Fibroblast of skin of scalp (primary cell): ENCODE measurements at places on chromosomes 1 and 21.

- DNase-seq: no peak
These were observed 23.4 kb downstream of the DSTYK start for GRCh38 chr1:205188098-205188497.

GRCh38 chr1:226279498-226279897, 29.5 kb downstream of the LIN9 start:
- DNase-seq: no peak

DNA sequence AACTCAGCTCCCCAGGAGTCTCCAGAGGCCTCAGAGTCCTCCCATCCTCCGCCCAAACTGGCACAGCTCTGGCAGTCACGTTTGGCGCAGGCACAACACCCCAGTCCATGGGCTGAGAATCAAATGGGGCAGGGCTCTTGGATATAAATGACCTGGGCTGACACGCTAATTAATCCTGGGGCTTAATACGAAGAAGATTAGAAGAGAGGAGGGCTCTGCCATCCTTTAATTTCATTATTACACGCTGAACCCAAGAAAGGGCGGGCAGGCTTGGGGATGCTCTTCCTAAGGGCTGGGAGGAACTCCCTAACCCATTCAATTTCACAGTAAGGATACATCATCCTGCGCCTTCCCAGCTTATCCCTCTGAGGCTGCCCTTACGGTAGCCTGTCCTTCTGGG, 2.4 kb downstream of the GRIK3 start:
- no peak for DNase-seq

- DNase-seq: no peak
These were observed 47.9 kb upstream of the RWDD3 start for GRCh38 chr1:95186149-95186548.

DNA sequence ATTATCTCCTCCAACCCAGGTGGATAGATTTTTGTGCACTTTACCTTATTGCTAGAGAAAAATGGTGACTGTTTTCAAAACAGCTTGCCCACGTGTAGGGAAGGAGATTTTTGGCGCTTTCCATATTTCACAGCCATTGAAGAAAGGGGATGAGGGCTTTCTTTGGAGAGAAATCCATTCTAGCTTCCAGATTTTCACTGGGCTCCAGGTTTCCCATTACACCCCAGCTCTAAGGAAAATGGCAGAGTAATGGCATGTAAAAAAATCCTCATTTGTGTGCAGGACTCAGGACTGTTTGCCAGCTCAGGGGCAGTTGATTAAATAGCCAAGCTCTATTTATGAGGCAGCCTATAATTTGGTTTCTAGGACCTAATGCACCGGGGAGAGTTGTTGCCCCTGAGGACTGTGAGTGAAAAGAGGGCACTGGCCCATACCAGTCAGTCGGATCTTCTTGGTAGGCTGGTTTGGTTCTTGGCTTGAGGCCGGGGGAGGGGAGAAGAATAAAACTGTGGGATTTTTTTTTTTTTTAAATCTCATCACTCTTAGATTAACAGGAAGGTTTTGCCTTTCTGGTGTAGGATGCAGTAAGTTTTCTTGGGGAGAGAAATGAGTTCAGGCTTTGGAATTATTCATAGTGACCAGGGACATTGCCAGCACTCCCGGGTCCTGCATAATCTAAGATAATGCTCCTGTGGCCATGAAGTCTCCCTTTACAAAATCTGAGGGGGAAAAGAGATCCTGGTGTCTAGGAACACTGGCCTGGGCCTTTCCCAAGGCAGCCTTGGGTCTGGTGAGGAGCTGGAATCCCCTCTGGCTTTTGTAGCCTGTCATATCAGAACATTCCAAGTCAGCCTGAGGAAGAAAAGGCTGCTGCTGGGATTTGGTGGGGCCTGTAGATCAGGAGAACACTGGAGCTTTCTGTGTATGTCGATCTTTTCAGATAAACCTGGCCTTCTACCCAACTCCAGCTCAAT, 1.9 kb upstream of the ARID1A start:
- no peak for DNase-seq

DNA sequence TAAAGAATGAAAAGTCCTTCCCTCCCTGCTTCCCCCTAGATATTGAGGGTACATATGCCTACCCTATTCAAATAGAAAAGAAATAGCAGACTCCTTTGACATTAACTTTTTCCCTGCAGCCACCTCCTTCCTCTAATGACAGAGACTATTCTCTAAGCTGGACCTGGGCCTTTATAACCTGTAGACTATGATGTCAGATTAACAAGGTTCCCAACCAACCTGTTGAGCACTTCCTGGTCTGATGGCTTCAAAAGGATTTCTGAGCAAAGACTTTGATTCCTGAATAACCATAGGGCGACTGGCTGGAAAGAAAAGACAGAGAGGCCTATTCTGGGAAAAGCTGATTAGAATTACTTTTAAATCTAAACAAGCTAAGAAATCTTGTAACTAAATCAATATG, 18.4 kb upstream of the C1orf216 start:
- DNase-seq: no peak

DNA sequence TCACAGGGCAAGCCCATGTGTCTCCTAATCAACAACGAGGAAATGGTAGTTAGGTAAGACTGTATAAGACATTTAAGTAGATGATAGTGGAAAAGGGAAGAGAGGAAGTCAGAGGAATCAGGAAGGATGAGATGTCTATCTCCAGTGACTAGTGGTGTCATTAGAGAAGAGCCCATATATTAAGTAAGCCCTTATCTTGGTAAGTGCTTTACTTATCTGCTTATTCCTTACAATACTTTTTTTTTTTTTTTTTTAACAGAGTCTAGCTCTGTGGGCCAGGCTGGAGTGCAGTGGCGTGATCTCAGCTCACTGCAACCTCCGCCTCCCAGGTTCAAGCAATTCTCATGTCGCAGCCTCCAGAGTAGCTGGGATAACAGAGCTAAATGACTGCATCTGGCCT, 29.5 kb downstream of the RNF11 start:
- DNase-seq: no peak

DNA sequence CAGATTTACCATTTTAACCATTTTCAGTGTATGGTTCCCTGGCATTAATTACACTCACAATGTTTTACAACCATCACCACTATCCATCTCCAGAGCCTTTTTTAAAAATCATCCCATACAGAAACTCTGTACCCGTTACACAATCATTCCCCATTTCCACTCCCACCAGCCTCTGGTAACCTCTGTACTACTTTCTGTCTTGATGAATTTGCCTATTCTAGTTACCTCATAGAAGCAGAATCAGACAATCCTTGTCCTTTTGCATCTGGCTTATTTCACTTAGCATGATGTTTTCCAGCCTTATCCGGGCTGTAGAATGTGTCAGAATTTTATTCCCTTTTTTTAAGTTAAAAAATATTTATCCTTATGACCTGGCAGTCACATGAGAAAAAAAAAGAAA, 33.0 kb downstream of the PGM1 start:
- DNase-seq: no peak
